ENCODE measurements at places on chromosomes 5 and 9. TPM values are rescaled to one million over a fixed set of nuclear protein-coding genes. Genes with fewer than 3 reads are reported as not detected.

DMRT2 gene
- total RNA-seq: 0.65 TPM

PCDHB4 gene
- 0.13 TPM for total RNA-seq

ADAMTS16 gene
- 11.7 TPM for total RNA-seq

EQTN gene
- not detected for total RNA-seq

CNTFR gene
- total RNA-seq: not detected

MINAR2 gene
- not detected for total RNA-seq

TLR4 gene
- total RNA-seq: 12.2 TPM

OBP2A gene
- total RNA-seq: not detected

OGN gene
- total RNA-seq: not detected

AQP7 gene
- total RNA-seq: not detected

CBY3 gene
- 0.81 TPM for total RNA-seq

ELOVL7 gene
- total RNA-seq: 5.8 TPM

C5orf58 gene
- not detected for total RNA-seq

SH2D3C gene
- 0.25 TPM for total RNA-seq

CEP120 gene
- total RNA-seq: 9.3 TPM

COX7C gene
- 335 TPM for total RNA-seq

ACSL6 gene
- total RNA-seq: not detected

KIAA1191 gene
- 117 TPM for total RNA-seq

TRIM36 gene
- 0.76 TPM for total RNA-seq

MAMDC4 gene
- 3.2 TPM for total RNA-seq

SHROOM1 gene
- 8.2 TPM for total RNA-seq

NNT gene
- total RNA-seq: 50.7 TPM

ROPN1L gene
- 0.25 TPM for total RNA-seq

CXCL14 gene
- total RNA-seq: 3.3 TPM

TMEM252 gene
- total RNA-seq: not detected

KIAA0825 gene
- 2.2 TPM for total RNA-seq

PCDHA11 gene
- 0.16 TPM for total RNA-seq

GABRB2 gene
- total RNA-seq: 0.13 TPM

NR2F1 gene
- 71.4 TPM for total RNA-seq

TGFBR1 gene
- 56.1 TPM for total RNA-seq

KCTD16 gene
- total RNA-seq: 1.1 TPM

SPARC gene
- total RNA-seq: 2,047 TPM

OR1K1 gene
- total RNA-seq: not detected

CDC20B gene
- total RNA-seq: not detected

Measured in mesangial cell (primary cell).